Activated CD8-positive, alpha-beta memory T cell treated with anti-CD3 and anti-CD28 coated beads, Interleukin-2, amount 10 ng/mL, durations not matched to agents 7 days and 5 days (primary cell): ENCODE measurements at places on chromosomes 4 and X. TPM values are rescaled to one million over a fixed set of nuclear protein-coding genes. Genes with fewer than 3 reads are reported as not detected.

Gene CFI
- total RNA-seq: not detected

Gene CNOT6L
- 107 TPM for total RNA-seq

Gene HTN1
- total RNA-seq: not detected

Gene TRIM60
- total RNA-seq: not detected

Gene ZNF141
- total RNA-seq: 32.9 TPM

Gene NEXMIF
- 0.05 TPM for total RNA-seq

Gene TMEM271
- total RNA-seq: not detected

Gene NPY1R
- not detected for total RNA-seq

Gene PCDH10
- not detected for total RNA-seq

Gene EDA
- total RNA-seq: 0.79 TPM

Gene SCML1
- total RNA-seq: 0.42 TPM

Gene FSTL5
- total RNA-seq: not detected

Gene FATE1
- total RNA-seq: not detected

Gene HSD17B10
- total RNA-seq: 111 TPM

Gene MAGEA8
- total RNA-seq: not detected

Gene NOX1
- not detected for total RNA-seq

Gene CAPN6
- total RNA-seq: not detected

Gene RTL9
- not detected for total RNA-seq

Gene GYPA
- total RNA-seq: not detected

Gene CFAP99
- not detected for total RNA-seq

Gene SLC7A11
- total RNA-seq: 6.7 TPM

Gene ATP8A1
- total RNA-seq: 43.8 TPM

Gene ITM2A
- total RNA-seq: 160 TPM

Gene ALB
- not detected for total RNA-seq
